ENCODE measurements at places on chromosomes 1 and 21.

DNA sequence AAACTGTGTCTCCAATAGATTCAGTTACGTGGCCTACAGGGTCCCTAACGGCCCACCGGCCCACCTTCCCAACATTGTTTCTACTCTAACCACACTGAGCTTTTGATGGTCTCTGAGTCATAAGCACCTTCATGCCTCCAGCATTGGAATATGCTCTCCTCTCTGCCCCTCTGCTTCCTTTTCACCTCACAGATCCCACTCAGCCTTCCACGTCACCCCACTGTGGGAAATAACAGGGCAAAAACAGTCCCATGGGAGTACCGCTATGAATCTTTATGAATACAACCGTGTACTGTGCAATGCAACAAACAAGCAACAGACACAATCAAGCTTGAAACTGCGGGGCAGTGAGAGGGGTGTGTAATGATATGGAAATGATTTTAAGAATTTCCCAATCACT lies 5.3 kb upstream of the SARS1 start:
- DNase-seq = no peak

DNA sequence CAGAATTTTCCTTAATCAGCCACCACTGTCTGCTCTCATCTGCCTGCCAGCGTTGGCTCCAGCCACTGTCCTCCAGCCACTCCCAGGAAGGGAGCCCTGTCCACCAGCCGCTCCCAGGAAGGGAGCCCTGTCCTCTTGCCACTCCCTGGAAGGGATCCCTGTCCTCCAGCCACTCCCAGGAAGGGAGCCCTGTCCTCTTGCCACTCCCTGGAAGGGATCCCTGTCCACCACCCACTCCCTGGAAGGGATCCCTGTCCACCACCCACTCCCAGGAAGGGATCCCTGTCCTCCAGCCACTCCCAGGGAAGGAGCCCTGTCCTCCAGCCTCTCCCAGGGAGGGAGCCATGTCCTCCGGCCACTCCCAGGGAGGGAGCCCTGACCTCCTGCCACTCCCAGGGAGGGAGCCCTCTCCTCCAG lies 726.5 kb downstream of the PTPRU start:
- no peak for DNase-seq

DNA sequence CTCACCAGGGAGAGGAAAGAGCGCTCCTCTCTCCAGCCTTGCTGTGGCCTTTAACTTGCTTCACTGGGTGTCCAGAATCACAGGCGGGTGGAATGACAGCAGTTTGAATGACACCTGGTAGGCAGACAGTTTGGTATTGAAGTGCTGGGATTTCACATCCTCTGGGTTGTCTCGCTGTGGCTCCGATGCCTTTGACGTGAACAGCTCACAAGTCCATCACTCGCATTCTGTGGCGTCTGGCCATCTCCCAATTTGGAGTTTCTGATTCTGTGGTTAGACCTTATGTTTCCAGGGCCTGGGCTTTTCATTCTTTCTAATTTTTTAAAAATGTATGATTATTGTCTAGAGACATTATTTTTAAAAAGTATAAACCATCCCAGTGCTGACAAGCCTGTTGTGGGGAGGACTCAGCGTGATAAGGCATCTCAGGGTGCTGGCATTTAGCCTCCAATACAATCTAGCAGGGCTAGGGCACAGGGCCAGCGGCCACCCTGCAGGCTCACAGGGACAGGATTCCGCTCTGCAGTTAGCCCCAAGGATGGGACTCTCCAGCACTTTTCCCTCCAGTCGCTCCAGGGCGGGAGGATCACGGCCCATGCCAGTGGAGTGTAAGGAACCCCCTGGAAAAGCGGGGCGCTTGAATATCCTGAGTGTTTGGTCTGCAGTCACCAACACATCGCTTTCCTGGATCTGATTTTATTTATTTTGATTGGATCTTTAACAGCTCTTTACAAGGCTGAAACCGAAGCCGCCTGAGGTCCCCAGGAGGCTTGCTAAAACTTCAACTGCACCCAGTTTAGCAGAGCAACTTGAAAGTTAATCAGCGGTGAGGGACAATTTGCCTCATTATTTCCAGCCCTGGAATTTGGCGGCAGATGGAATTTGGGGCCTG lies 178.3 kb downstream of the TRABD2B start:
- no peak for DNase-seq

DNA sequence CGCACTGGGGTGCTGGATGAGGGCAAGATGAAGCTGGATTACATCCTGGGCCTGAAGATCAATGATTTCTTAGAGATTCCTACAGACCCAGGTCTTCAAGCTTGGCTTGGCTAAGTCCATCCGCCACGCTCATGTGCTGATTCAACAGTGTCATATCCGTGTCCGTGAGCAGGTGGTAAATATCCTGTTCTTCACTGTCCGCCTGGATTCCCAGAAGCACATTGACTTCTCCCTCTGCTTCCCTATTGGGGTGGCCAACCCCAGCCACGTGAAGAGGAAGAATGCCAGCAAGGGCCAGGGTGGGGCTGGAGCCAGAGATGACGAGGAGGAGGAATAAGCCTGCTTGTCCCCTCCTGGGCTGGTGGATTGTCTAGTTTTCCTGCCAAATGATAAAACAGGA lies 2.2 kb upstream of the CBR3 start:
- DNase-seq = peak; percentile 54

DNA sequence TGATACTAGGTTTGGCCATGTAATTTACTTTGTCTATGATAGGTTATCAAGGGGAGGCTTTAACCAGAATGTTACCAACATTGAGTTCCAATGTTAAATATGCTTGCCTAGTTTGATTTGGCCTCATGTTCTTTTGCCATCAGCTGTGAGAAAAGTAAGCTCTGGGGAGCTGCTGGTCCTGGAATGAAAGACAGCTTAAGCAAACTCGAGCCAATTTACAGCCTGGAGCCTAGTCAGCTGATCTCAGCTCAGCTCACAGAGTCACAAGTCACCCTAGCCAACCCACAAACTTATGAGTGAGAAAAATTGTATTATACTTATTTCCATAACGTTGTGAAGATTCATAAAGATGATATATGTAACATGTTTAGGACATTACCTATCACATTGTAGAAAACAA lies 426.7 kb downstream of the RWDD3 start:
- DNase-seq = no peak

DNA sequence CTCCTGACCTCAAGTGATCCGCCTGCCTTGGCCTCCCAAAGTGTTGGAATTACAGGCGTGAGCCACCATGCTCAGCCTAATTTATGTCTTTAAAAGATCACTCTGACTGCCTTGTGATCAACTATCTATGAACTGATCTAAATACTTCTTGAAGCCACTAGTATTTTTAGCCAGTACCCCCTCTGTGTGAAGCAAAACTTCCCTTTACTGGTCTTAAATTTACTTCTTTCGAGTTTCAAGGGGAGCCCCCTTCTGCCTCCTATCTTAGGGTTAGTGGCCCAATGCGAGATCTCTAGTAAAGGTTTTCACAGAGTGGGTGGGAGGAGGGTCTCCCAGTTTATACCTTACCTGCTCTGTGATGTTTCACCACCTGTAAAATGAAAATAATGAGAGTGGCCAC lies 66.1 kb upstream of the RPL11 start:
- DNase-seq = no peak

DNA sequence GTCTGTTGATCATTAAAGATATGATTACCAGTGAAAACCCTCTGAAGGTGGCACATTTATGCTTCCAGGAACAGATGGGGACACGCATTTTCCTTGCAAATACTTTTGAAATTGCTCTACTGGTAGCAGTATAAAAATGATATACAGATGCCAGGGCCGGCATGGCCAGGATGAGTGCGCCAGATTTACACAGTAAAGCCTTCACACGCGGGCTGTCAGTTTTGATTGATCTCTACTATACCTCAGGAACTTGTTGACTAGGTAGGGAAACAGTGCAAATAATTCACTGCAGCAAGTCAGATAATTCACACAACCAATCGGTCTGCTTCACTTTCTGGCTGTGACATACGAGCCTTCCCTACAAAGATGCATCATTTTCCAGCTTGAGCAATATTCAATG lies 123.2 kb upstream of the BARHL2 start:
- no peak for DNase-seq

GRCh38 chr1:228317411-228317828 lies 89.2 kb downstream of the TRIM11 start:
- DNase-seq = peak; percentile 39

DNA sequence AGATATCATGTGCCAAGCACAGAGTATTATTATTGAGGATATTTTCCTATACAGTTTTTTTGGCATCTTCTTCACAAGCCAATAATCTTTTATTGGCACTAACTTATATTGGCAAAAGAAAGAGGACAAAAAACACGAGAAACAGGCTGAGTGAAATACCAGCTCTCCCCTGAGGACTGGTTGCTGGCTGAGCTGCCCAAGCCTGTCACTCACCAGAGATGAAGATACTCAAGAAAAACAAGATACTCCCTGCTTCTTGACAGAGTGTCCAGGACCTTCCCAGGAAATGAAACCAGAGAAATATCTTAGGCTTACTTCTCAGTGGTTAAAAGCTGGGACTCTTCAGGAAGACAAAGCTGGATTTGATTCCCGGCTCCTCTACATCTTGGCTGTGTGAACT lies 35.9 kb upstream of the ATP1B1 start:
- DNase-seq = no peak

DNA sequence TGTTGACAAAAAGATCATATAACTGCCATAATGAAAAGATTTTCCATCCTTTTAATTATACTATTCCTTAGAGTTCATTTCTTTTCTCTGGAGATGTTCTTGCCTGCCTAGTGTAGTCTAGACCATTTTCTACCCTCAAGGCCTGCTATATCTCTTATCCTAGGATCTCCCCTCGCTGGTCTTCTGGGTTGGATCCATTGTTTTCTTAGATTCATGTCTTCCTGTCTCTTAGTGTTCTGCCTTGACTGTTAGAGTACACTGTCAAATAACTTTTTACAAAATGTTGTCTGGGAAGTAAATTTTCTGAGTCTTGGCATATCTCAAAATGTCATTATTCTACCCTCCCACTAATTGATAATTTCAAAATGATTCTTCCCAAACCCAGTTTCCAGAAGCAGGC lies 66.6 kb downstream of the TRAF5 start:
- no peak for DNase-seq

All from activated effector memory CD4-positive, alpha-beta T cell treated with anti-CD3 and anti-CD28 coated beads, Interleukin-2, amount 50 U/mL, for 16 hours (primary cell).